ENCODE measurements at places on chromosomes 4 and X.

DNA sequence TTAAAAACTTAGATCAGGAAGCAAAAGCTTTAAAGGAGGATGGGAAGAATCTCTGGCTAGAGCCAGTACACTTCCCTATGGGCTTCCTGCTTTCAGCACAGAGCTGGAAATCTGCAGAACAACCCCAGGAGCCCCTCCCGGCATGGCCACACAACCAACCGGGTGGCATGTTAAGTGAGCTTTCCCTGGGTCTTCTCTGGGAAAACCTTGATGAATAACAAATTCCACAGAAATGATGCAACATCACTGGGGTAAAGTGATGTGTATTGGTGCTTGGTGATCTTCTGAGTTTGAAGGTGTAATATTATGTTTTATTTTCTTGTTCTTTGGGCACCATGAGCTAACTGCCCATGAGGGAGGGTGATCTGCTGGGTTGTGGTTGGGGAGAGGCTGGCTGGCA lies 22.1 kb downstream of the NHS start:
- DNase-seq = no peak

GRCh38 chrX:19863857-19864223 lies 23.6 kb downstream of the SH3KBP1 start:
- DNase-seq = no peak

- no peak for DNase-seq
These were observed 66.9 kb upstream of the PPARGC1A start for GRCh38 chr4:23956601-23957364.

DNA sequence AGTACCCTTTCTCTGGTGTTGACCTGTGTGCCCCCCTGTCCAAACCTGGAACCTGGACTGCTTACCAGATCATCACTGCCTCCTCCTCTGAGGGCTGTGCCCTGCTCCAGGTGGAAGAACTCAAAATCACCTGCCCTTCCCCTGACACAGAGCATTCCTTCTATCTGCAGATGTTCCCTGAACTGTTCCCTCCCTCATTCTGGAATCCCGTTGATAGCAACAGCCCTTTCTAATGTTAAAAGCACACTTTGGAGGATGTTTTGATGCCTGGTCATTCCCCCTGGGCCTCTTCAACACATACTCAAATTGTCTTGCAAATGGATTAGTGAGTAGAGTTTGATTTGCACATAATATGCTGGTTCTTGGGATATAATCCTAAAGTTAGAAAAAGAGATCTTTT lies 225.8 kb downstream of the FGF13 start:
- no peak for DNase-seq

DNA sequence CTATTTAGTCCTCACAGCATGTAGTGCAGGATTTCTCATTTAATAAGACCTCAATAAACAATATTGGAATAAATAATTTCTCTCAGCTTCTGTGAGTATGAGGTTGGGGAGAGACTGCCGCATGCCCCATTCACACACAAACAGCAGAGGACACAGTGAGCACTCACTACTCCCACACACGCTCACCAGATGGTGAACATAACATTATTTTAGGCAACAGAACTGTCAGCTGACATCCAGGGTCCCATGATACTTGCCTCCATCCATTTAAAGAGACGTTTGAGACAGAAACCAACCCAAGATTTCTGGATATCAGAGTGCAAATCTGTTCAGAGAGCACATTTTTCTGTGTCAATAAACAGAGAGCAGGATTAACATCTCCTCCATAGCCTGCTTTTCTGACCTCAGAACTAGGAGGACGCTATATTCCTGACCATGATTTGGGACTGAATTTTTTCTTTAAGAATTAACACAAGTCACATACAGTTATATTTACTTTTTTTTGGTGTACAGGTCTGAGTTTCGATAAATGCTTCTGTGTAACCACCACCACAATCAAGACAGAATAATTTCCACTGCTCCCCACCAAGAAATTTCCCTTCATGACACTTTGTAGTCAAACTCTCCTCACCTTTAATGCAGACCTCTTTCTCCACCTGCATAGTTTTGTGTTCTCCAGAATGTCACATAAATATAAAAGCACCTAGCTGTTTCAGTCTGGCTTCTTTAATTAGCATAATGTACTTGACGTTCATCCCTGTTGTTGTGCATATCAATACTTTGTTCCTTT lies 16.7 kb downstream of the GPRIN3 start:
- DNase-seq = no peak

DNA sequence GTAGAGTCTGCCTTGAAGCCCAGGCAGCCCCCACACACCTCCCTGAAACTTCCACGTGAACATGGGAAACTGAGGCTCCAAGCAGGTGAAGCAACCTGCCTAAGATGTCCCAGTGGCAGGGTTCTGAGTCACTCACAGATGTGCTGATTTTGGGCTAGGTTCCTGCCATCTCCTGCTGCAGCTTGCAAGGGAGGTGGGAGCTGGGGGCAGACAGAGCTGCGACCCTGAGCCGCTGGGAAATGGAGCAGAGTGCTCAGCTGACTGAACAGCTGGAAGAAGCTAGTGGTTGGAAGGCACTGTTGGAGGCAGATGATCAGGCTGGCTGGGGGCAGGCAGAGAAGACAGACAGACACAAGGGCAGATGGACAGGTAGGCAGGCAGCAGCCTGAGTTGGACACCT lies 3.6 kb upstream of the FATE1 start:
- DNase-seq = no peak

DNA sequence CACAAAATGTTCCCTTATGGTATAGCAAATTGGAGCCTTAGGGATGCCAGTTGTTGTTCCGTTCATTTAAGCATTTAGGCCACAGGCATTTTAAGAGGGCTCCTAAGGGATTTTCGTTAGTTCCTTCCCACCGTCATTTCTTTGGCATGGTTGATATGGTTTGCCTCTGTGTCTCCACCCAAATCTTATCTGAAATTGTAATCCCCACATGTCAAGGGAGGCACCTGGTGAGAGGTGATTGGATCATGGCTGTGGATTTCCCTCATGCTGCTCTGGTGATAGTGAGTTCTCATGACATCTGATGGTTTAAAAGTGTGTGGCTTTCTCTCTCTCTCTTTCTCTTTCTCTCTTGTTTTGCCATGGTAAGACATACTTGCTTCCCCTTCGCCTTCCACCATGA lies 104.1 kb downstream of the ASB9 start:
- no peak for DNase-seq

GRCh38 chr4:183658362-183659028 lies 490 bp downstream of the RWDD4 start:
- peak; percentile 20 for DNase-seq

DNA sequence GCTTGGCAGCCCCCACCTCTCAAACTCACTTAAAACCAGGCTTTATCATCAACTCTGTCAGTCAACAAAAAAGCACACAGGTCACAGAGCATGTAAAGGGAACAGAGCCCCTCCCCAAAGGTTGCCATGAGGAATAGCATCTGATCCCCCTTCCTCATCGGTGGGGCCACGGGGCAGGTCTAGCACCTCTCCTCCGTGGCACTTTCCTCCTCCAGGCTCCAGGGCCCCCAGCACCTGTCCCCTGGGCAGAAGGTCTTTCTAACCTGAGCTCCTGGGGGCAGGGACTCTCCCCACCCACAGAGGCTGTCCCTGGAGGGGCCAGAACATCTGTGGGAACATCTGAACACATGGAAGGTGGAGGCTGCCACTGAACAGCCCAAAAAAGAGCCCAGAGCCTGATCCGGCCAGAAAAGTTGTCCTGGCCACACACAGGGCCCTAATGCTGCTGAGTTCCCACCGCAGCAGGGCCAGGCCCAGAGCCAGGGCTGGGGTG lies 65.7 kb downstream of the ZFYVE28 start:
- no peak for DNase-seq

DNA sequence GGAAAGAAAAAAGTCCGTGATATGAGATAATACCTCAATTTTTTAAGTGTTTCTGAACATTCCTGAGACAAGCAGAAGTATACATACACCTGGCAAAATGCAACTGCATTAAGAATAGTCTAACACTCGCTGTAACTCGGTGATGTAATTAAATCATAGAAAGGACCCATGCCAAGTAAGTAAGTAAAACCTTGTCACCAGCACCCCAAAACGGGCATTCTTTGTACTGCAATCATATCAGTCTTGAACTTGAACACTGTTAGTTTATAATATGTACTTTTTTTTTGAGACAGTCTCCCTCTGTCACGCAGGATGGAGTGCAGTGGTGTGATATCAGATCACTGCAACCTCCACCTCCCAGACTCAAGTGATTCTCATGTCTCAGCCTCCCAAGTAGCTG lies 47.4 kb downstream of the SMIM14 start:
- no peak for DNase-seq

GRCh38 chr4:16488084-16488483 lies 261.8 kb upstream of the TAPT1 start:
- no peak for DNase-seq

GRCh38 chr4:180636696-180637404 lies 1606.4 kb upstream of the TENM3 start:
- DNase-seq = no peak

DNA sequence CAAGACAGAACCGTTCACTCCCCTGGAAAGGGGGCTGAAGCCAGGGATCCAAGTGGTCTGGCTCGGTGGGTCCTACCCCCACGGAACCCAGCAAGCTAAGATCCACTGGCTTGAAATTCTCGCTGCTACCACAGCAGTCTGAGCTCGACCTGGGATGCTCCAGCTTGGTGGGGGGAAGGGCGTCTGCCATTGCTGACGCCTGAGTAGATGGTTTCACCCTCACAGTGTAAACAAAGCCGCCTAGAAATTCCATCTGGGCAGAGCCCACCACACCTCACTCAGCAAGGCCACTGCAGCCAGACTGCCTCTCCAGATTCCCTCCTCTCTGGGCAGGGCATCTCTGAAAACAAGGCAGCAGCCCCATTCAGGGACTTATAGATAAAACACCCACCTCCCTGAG lies 13.4 kb upstream of the PBDC1 start:
- no peak for DNase-seq

GRCh38 chrX:11952176-11952720 lies 186.0 kb upstream of the FRMPD4 start:
- no peak for DNase-seq

- no peak for DNase-seq
These were observed 105.1 kb upstream of the RAPGEF2 start for GRCh38 chr4:158997660-158998349.

- no peak for DNase-seq
These were observed 19.7 kb upstream of the BBS12 start for GRCh38 chr4:122712782-122713181.
